ENCODE measurements at places on chromosomes 6 and 20. TPM values are rescaled to one million over a fixed set of nuclear protein-coding genes. Genes with fewer than 3 reads are reported as not detected.

- DNase-seq: no peak
Measured at GRCh38 chr6:119594907-119595306, 245.3 kb upstream of the MAN1A1 start.

PPIL6 gene
- 0.44 TPM for polyA plus RNA-seq

TRMT11 gene
- 4.2 TPM for polyA plus RNA-seq

DNA sequence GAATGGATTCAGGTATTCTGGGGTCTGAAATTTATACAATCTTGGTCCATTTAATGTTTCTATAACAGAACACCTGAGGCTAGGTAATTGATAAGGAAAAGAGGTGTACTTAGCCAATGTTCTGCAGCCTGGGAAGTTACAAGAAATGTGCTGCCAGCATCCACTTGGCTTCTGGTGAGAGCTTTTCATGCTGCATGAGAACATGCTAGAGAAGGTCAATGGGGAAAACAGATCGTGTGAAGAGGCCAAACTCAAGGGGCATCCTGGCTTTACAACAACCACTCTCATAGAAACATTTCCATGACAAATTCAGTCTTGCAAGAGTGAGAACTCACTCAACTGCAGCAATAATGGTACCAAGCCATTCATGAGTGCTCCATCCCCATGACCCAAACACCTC is 16.8 kb downstream of the IL22RA2 start:
- DNase-seq: no peak

GRCh38 chr6:35728683-35729678 is 7.9 kb upstream of the ARMC12 start:
- DNase-seq: no peak
